GM19239 (cell line): ENCODE measurements at places on chromosomes 4 and X.

- DNase-seq = no peak
Observed at GRCh38 chr4:89177807-89178206, 66.5 kb downstream of the TIGD2 start.

DNA sequence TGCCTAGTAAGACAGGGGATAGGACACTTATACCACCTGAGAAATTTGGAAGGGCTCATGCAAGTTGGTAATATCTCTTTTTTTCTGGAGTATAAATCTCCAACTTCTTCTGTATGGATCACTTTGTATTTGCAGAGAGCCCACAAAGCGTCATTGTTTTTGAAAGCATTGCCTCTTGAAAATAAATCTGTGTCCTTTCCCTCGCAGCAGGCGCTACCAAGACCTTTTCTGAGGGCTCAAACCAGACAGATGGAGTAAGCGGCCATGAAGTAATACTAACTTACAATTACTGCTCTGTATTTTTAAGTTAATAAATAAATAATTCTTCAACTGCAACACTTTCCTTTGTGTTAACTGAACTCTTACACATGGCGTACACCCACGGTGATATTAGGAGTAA is 56.0 kb upstream of the FBXW7 start:
- DNase-seq = no peak

DNA sequence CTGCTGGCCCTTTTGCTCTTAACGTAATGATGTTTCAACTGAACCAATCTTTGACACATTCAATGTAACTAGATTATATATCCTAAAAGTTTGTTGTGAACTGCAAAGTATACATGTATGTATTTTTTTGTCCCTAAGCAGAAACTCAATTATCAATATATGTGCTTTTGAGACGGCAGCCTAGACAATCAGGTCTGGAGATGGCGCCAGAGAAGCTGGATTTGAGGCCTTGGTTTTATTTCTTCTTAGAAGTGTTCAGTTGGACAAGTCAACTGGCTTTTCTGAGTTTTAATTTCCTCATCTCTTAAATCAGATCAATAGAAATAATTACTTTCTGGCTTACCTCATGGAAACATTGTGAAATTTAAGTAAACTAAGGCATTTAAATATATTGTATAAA is 62.5 kb downstream of the DCAF8L1 start:
- DNase-seq = no peak

DNA sequence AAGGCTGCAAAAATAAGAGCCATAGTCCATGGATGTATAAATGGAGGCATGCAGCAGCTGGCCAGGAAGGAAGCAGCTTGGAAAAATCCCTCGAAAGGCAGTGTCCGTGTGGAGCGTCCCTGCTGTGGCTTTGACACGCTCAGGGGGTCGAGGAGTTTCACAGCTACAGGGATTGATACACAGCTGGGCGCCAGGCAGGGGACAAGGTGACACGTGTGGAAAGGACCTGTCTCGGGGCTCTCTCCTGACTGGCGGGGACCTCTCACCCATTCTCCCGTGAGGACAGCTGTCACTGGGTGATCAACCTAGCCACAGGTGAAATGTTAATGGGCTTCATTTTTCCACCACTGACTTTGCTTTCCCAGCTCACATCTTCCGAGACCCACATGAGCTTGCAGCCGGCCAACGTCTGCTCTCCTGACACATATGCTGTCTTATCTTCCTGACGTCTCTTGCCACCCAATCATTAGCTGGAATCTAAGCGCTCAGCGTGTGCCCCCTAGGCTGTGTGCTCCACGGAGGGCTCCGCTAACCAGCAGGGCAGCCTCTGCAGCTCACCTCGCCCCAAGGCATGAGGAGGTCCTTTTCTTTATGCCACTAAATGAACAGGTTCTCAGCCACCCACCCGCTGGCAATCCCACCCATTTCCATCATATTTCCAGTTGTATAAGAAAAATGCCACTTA is 89.4 kb upstream of the AFAP1 start:
- DNase-seq = no peak

- DNase-seq = no peak
Observed at GRCh38 chr4:186953599-186954260, 230.1 kb upstream of the FAT1 start.

DNA sequence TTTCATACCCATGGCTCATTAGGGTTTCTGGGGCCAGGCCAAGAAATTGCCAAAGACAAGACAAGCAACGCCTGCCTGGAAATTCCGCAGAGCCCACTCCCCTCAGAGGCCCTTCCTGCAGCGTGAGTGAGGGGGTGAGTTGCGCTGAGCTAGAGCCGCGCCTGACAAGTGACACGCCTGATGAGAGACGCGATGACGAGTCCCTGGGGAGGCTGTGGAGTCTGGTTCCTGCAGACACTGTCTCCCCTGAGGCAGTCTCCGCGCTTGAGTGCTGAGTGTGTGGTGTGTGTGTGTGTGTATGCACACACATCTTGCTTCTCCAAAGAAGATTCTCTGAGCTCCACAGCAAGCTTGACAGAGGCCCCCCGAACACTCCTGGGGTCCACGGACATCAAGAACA is 269.8 kb downstream of the BCOR start:
- DNase-seq = peak; percentile 50

GRCh38 chr4:122689972-122690371 is 42.5 kb upstream of the BBS12 start:
- peak; percentile 5 for DNase-seq

GRCh38 chrX:1452516-1453394 is at the start of gene ASMTL:
TSS of gene ASMTL (minus strand) at chrX:1452909. CDS start at chrX:1452840, 69 bp downstream.
- peak; percentile 72 for DNase-seq

- DNase-seq = no peak
Observed at GRCh38 chr4:127448986-127449385, 183.8 kb upstream of the INTU start.

DNA sequence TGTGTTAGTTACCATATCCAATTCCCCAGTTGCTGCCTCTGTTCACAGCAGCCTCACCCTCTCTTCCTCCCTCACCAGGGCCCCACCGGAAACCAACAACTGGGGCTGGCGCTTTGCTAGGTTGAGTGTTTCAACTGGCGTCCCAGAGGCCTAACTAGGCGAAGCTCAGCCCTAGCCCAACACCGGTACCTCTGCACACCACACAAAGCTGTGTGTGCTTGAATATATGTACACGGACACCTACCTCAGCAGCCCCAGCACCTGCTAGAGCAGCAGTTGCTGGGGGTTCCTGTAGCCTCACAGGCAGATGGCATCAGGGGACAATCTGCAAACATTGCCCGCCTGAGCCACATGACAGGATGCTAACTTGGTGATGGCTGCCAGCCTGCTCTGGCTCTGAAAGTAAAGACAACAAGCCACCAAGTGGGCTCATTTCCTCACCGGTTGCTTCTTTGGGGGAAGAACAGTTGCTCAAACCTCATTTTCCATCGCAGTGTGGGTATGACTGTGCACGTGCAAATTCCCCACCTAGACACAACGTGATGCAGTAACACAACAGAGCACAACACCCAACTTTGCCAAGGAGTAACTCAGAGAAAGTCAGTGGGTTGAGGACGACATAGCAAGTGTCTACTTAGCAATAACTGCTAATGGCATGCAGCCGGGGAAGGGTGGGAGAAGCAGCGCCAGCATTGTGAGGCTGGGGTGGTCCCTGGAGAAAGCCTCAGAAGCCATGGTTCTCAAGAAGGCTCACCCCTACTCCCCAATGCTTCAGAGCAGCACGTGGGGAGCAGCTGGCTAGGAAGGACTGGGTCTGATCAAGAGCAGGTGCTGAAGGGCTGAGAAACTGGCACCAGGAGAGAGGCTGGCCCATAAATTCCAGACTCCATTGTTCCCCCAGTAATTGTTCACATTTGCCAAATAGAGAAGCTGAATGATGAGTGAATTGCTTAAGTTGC is 139.5 kb downstream of the SH3KBP1 start:
- no peak for DNase-seq

DNA sequence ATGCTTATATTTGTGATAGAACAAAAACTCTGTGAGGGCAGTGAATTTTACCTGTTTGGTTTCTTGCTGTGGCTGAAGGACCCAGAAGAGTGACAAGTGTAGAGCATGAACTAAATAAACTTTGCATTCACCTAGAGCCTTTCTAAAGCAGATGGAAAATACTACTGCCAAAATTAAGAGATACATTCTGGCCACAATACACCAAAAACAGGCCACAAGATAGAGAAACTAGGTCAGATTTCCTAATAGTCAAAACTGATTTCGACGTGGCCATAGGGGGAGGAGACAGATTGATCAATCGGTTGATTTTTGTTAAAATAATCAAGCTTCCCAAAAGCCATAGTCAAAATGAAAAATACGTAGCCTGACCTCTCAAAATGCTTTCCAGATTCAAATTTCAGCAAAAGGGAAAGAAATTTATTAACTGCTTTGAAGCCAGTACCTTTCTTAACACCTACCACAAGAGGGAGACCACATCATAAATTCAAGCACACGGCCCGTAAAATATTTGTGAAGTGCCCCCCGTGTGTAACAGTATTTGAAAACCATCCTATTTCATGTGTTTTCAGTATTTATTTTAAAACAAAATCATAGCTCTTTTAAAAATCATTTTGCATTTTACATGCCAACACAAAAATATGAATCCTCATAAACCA is 132.4 kb downstream of the CORIN start:
- no peak for DNase-seq

- DNase-seq = no peak
Observed at GRCh38 chr4:142844782-142845181, 1.3 kb downstream of the INPP4B start.

DNA sequence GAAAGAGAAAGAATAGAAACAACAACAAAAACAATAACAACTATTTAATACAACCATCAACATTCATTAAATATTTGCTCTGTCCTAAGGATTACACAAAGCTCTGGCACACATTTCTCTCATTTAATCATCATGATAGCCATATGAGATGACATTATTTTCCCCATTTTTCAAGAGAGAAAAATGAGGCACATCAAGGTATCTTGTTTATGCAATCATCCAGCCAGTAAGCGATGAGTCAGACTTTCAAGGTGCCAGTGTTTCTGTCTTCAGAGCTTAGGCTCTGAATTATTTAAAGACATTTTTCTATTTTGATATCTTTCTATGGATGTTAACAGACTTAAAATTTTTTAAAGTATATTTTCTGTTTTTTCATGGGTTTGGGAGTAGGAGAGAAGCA is 541.8 kb upstream of the SMIM31 start:
- DNase-seq = no peak

DNA sequence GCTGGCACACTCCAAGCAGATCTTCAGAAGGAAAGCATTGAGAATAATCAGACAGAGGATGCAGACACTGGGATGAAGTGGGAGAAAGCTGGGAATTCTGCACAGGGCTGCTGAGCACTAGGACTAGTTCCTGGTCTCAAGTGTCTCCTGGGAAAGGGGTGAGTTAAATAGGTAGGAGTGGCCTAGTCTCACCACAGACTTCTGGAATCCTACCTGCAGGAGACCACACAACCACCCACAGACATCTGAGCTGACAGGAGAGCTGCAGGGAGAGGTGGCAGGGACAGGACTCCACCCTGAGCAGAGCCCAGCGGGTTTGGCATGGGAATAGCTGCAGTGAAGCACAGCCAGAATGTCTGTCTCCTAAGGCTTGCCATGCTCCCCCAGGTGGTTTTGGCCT is 95.1 kb upstream of the GALNTL6 start:
- DNase-seq = no peak

DNA sequence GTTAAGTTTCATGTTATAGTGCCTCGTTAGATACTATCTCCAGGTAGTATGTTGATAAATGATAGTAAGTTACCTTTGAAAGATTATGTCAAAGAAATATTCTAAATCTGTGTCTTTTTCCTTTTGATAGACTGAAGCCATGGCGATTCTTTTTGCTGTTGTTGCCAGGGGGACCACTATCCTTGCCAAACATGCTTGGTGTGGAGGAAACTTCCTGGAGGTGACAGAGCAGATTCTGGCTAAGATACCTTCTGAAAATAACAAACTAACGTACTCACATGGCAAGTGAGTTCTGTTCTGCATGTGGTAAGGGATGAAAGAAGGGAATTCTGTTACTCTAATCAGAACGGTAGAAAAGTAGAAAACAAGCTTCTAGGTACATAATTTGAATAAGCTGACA is 8.2 kb downstream of the VAMP7 start:
- no peak for DNase-seq

GRCh38 chr4:38950159-38950558 is 82.0 kb downstream of the TMEM156 start:
- no peak for DNase-seq

- DNase-seq = no peak
Observed at GRCh38 chr4:18155067-18156041, 133.8 kb upstream of the LCORL start.

- DNase-seq = no peak
Observed at GRCh38 chr4:121344098-121344497, 36.7 kb downstream of the QRFPR start.

DNA sequence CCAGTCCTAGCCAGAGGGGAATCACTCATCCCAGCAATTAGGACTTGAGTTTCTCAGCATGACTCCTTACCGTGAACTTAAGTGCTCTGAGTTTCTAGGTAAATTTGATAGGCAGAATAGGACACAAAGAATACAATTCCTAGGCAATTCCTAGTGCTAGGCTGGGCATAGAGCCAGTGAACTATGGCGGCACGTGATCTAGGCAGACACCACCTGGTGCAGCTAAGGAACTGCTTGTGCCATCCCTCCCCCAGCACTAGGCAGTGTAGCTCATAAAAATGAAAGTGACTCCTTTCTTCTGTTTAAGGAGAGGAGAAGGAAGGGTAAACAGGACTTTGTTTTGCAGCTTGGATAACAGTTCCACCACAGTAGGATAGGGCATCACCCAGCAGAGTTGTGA is 736.3 kb upstream of the PCDH7 start:
- DNase-seq = no peak

GRCh38 chrX:15750611-15751154 is 12.6 kb downstream of the CA5B start:
- no peak for DNase-seq

DNA sequence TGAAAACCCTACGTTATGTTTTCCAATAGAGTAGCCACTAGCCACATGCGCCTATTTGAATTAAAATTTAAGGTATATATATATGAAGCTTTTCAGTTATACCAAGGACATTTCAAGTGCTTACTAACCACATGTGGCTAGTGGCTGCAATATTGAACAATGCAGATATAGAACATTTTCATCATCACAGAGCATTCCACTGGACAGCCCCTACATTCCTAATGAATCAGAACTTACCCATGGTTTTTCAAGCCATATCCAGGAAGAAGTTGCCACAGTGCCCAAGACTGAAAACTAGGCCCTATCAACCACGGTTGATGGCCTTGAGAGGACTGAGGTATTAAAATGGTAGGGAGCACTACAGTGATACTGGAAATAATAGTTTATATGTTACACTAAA is 29.7 kb downstream of the NEK1 start:
- DNase-seq = no peak

DNA sequence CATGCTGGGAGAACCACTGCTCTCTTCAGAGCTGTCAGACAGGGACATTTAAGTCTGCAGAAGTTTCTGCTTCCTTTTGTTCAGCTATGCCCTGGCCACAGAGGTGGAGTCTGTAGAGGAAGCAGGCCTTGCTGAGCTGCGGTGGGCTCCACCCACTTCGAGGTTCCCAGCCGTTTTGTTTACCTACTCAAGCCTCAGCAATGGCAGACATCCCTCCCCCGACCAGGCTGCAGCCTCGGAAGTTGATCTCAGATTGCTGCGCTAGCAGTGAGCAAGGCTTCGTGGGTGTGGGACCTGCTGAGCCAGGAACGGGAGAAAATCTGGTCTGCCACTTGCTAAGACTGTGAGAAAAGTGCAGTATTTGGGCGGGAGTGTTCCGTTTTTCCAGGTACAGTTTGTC is 118.9 kb downstream of the SLC10A6 start:
- DNase-seq = no peak
